ENCODE measurements at places on chromosomes 3 and 15. TPM values are rescaled to one million over a fixed set of nuclear protein-coding genes. Genes with fewer than 3 reads are reported as not detected.

DNA sequence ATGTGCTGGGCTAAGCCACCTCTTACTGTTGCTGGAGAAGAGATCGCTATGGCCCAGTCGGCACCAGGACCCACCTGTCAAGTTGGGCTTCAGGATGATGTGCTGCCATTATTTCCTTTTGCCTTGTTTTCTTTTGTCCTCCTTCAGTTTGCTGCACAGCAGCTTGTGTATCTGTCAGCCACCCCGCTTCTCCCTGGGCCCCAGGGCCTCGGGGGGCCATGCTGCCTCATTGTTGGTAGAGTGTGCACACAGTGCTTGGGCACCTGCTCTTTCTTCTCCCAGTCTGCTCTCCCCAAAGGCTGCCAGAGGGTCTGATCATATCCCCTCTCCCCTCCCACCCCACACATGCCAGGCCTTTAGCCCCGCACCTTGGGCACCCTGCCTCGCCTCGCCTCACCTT, 185.5 kb upstream of the ATP10A start:
- no peak for DNase-seq
- no peak overlapping the region for H3K27ac ChIP-seq
- no peak overlapping the region for H3K4me3 ChIP-seq

DNA sequence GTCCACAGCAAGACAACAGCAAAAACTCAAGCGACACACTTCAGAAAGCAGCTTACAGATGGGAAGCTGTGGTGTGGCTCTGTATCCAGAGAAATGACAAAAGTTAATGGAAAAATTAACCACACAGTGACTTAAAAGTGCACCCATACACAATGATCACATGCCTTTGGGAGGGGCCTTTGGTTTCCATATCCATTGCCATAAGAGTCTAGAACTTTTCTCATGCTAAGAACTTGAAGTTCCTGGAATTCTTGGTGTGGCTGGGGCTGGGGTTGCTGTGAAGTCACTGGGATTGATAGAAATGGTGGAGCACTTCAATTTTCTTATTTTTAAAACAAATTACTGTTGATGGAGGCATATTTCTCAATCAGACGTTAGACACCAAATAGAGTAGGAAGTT, 108.6 kb upstream of the FEZF2 start:
- H3K27ac ChIP-seq, result no peak overlapping the region
- H3K27me3 ChIP-seq, result no peaks in the 10 kb centered on the region
- H3K4me1 ChIP-seq, result no peaks in the 10 kb centered on the region
- no peak for DNase-seq
- H3K36me3 ChIP-seq, result no peaks in the 10 kb centered on the region
- no peak overlapping the region for H3K4me3 ChIP-seq

GRCh38 chr15:91237445-91237844, 137.4 kb downstream of the SV2B start:
- no peak for DNase-seq
- H3K27ac ChIP-seq, result no peak overlapping the region
- H3K4me3 ChIP-seq, result no peak overlapping the region

GRCh38 chr3:118199044-118199443, 835.6 kb downstream of the IGSF11 start:
- H3K4me1 ChIP-seq, result no peaks in the 10 kb centered on the region
- H3K27me3 ChIP-seq, result no peaks in the 10 kb centered on the region
- DNase-seq, result no peak
- H3K4me3 ChIP-seq, result no peak overlapping the region
- H3K27ac ChIP-seq, result no peak overlapping the region
- no peaks in the 10 kb centered on the region for H3K36me3 ChIP-seq

Gene GP9
- total RNA-seq, result not detected

GRCh38 chr3:63673111-63673510, 20.6 kb downstream of the SNTN start:
- no peak for DNase-seq
- no peaks in the 10 kb centered on the region for H3K4me1 ChIP-seq
- no peaks in the 10 kb centered on the region for H3K36me3 ChIP-seq
- no peak overlapping the region for H3K27ac ChIP-seq
- H3K27me3 ChIP-seq, result no peaks in the 10 kb centered on the region

DNA sequence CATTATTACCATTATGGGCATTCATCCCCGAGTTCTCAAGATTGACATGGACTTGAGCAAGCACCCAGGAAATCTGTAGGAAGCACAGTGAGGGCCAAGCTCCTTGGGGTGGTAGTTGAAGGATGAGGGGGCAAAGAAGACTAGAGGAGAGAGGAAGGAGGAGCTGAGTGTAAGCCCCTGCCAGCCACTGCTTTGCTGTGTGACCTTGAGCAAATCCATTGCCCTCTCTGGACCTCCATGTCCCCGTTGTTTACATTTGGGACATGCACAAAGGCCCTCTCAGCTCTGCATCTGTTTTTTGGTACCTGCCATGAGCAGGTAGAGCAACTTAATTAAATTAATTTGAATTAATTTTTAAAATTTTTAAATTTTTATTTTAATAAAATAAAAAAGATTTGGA, 33.5 kb upstream of the SLC6A6 start:
- no peaks in the 10 kb centered on the region for H3K4me1 ChIP-seq
- H3K27ac ChIP-seq, result no peak overlapping the region
- H3K27me3 ChIP-seq, result no peaks in the 10 kb centered on the region
- H3K4me3 ChIP-seq, result no peak overlapping the region
- no peak for DNase-seq

GRCh38 chr3:40996827-40997710, 202.2 kb upstream of the CTNNB1 start:
- no peak for DNase-seq
- H3K4me3 ChIP-seq, result no peak overlapping the region
- H3K36me3 ChIP-seq, result no peaks in the 10 kb centered on the region
- H3K27me3 ChIP-seq, result no peaks in the 10 kb centered on the region
- peaks cover 6% of the 10 kb centered on the region for H3K4me1 ChIP-seq
